Ascending aorta (tissue), 2 donors: ENCODE measurements at places on chromosomes 7 and 10. TPM values are rescaled to one million over a fixed set of nuclear protein-coding genes. Genes with fewer than 3 reads are reported as not detected.

The OR6B1 gene
- not detected for total RNA-seq

DNA sequence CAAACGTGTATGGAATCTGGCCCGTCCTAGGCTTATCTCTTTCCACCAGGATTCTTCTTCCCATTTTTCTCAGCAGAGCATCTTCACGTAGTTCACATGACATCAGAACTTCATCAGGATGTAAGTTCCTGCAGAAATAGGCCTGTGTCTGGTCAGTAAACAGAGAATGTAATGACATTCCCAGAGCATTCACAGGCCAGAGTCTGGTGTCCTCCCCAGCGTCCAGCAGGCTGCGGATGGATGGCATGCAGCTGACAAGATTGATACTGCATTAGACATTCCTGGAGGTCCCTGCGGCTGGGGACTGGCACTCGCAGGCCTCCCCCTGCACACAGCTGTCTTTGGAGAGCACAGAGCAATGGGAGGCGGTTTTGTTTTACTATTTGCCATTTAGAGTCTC is 28.7 kb downstream of the MGMT start:
- no peak for DNase-seq

The LRRC4 gene
- 0.43 TPM for total RNA-seq

The LYZL2 gene
- not detected for total RNA-seq

DNA sequence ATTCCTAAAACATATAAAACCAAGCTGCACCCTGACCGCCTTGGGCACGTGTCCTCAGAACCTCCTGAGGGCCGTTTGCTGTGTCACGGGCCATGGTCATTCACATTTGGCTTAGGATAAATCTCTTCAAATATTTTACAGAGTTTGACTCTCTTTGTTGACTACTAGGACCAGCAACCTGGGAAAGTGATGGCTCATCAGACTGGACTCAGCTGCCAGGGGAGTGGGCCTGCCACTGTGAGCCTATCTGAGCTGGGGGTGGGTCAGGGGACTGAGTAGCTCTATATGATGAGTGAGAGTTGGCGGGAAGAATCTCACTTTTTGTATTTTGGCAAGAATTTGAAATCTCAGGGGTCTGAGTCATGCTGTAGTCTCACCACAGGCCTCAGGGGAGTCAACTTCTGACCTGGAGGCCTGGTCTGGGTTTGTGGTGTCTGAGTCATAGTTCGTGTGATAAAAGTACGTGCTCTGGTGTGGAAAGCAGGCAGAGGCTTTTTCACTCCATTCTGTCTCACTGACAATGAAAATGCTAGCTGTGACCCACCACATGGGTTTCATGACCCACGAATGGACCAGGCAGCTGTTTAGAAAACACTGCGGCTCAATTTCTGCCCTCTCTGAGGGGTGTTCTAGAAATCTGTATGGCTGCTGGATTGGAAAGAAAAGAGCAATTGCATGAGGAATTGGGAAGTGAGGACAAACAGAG is 4.2 kb upstream of the UPP1 start:
- DNase-seq: peak; percentile 95

GRCh38 chr7:49776994-49777393 is 3.6 kb downstream of the VWC2 start:
- DNase-seq: no peak

The SNCG gene
- 250 TPM for total RNA-seq

- DNase-seq: no peak
Measured at GRCh38 chr10:43136432-43136831, 1.8 kb upstream of the CSGALNACT2 start.

The PAX2 gene
- not detected for total RNA-seq

The EPHB6 gene
- total RNA-seq: 13.1 TPM

DNA sequence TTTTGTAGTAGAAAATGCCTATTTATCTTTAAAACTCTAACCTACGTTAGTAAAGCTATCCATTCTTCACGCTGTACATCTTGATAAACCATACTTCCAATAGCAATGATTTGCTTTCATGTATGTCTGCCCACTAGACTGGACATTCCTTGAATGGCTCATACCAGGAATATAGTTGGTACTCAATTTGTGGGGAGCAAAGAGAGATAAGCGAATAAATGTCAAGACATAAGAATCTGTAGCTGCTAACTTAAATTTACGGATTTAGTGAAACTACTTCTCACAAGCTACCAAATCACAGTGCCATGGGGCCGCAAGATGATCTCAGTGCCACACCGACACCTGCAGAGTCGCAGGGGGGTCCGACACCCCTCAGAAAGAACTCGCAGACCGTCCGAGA is 763 bp upstream of the RALA start:
- DNase-seq: no peak

The UBE2H gene
- total RNA-seq: 83.9 TPM

DNA sequence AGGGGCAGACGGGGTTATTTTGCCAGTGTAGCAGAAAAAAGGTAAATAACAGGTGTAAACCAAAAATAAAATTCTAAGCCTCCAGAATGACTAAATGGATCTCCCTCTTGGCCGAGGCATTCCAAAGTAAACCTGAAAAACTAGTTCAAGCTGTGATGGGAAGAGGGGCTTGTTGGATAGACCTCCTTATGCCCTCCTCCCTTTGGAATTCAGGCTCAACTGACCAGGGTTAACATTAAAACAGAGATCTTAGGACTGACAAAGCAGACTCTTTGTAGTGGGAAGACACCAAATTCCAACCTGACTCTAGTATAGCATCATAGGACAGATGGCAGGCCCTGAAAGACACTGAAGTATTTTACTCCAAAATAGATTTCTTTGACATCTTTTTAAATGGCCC is 113.8 kb upstream of the ITGB1 start:
- DNase-seq: no peak

- DNase-seq: no peak
Measured at GRCh38 chr10:122567056-122567660, 6.6 kb downstream of the DMBT1 start.

The AKR1C2 gene
- 16.6 TPM for total RNA-seq

GRCh38 chr10:121450247-121450646 is 148.0 kb downstream of the FGFR2 start:
- DNase-seq: no peak

DNA sequence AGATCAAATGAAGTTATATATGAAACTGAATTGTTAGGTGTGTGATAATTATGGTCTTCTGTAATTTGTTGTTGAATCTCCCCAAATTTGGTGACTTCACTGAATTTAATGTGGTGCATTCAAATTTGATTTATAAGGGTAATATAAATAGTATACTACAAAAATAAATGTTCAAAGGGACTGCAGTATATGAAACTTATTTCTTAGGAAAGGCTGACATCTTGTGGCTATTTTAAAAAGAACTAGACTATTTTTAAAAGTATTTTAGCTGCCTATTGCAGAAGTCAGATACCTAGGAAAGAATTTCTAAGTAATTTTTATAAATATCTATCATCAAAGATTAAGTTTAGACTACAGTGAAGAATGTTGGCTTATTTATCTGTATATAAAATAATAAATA is 36.6 kb downstream of the ATRNL1 start:
- no peak for DNase-seq

DNA sequence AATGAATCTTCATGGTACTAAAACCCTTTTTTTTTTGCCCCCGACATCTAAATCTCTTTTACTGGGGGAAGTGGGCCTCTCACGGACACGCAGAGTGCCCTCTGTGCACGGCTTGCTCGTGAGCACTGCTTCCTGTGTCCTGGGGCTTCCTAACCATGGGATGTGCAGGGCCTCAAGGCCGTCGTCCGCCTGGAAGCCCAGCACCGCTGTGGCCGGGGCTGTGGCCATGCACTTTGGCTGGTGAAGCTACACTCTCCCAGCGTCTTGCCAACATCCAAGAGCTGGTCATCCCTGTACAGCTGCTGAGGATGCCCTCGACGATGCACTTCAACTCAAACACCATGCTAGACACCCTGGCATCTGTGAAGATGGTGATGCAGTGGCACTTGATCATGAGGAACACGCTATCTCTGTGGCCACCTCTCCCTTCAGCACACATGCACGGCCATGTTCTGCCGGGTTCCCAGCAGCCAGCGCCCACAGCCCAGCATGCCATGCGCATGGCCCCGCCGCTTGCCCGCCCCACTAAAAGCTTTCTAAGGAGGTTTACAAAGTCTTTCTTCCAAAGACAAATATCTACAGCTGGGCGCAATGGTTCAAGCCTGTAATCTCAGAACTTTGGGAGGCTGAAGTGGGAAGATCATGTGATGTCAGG is 326.5 kb downstream of the PARD3 start:
- DNase-seq: no peak

- DNase-seq: no peak
Measured at GRCh38 chr10:123990889-123991288, 99.3 kb upstream of the CPXM2 start.

DNA sequence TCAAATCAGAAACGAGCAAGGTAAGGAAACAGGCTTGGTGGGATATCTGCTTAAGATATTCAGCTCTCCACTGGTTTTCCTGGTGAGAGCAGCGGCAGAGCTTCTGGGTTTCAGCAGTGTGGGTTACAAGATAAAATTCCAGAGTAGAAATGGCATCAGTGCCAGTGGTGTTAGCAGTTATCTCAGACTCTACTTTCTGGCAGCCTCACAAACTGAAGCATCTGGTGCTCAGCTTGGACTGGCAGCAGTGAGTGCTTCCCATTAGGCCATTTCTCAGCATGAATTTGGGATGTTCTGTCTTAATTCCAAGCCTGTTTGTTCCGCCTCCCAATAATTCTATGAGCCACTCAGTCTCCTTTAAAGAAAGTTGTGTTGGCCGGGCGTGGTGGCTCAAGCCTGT is 6.9 kb upstream of the GSTO2 start:
- DNase-seq: no peak

DNA sequence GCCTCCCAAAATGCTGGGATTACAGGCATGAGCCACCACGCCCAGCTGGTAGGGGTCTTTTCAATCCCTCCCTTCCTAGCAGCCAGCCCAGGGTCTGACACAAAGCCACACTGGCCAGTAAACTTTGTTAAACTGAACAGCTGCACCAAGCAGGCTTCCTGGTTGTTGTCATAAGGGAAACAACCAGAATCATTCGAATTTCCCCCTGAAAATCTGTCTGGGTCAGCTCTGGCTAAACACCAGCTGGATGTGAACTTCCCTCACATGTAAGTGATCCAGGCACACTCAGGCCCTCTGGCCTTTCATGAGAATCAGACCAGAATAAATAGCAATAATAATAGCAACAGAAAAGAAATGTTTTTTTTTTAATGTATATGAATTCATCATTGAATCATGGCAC is 7.4 kb downstream of the IMPDH1 start:
- DNase-seq: no peak

The PON1 gene
- not detected for total RNA-seq

The CAPZA2 gene
- 80.5 TPM for total RNA-seq

The GIMAP6 gene
- 37.6 TPM for total RNA-seq

The HSPA14 gene
- 26.3 TPM for total RNA-seq

The HOXA2 gene
- 36.5 TPM for total RNA-seq

The USP6NL gene
- total RNA-seq: 20.5 TPM

DNA sequence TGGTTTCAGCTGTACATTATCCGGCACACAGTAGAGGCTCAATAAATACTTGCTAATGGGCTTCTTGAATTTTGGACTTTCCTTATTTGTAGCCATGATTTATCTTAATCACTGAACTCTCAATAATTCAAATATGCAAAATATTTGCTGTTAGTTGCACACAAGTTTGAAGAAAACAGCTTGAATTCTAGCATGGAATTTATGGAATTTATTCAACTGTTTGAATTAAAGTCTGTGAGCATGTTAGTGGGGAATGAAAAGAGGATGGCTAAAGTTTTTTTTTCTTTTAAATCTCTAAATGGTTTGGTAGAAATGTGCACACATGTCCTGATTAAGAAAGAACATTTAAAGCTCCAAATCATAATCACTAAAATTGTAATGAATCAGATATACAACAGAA is 42.5 kb downstream of the SIRT1 start:
- DNase-seq: no peak

DNA sequence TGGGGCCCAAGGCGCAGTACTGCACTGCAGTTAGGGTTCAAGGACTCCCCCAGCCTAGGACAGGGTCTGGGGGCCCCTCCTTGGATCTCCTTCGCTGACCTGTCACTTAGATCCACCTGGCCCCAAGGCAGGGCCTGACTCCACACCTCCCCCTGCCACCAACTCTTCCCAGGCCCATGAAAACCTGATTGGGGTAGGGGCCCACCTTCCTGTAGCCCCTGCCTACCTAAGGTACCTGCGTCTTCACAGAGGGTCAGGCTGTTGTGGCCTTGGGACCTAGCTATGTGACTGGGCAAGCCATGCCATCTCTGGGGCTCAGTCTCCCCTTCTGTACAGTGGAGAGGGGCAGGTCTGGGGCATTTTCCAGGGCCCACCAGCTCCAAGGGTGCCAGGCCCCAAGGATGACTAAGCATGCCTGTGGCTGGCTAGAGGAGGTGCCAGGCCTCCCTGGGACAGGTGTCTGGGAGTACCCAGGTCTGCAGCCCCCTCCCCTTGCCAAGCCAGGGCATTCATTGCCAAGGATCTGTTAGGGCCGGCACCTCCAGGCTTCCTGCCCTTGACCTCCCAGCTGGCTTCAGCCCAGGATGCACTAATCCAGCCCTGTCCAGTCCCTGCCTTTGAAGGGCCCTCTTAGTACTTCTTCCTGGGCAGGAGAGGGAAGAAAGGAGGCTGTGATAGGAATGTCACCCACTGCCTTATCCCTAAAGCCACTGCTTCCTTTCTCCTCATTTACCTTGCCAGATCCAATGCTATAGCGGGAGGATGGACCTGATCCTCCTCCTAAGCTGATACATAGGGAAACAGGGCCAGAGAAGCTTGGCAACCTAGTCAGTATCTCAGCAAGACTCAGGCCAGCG is 1.3 kb downstream of the LIMK1 start:
- no peak for DNase-seq

DNA sequence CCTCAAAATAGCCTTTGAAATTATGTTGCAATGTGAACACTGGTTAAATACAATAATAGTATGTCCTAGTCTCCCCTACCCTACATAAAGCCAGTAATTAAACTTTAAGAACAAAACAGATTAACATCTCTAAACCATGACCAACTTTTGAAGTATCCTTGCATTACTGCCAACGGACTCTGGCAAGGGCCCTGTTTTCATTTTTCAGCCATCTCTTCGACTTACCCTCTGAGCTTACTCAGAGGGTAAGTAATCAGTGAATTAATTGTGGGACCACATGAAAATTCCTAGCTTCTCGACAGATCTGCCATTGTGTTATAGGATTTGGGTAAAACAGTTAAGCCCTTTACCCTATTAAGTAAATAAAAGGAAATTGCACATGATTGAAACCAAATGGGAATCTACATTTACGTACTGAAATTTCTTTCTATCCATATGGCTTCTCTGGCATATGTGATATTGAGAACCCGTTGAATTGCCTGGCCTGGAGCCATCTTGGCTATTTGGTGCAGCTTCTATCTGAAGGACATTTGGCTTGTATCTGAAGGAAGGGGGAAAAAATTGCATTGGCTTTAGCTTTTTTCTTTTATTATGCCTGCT is 39.6 kb downstream of the DYNC1I1 start:
- no peak for DNase-seq

DNA sequence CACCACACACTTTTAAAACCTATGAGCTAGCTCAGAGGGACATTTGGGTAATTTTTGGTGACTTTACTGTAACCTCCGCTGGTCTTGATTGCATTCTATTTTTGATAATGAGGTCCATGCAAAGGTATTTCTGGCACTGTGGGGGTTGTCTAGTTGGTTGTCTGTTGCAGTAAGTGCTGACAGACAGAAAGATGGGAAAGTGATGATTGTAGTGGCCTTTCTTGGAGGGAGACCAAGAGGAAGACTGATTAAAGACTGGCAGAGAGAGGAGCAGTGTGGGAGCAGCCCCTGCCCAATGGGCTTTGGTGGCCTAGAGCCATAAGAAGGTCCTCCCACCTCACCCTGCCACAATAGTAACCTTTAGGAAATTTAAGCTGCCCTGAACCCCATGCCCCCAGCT is 173.4 kb upstream of the CTBP2 start:
- DNase-seq: no peak
